Endothelial cell of umbilical vein (primary cell): ENCODE measurements at places on chromosomes 7 and 10.
A peak's percentile ranks its signal among the peaks of the same experiment; 100 is the strongest.

DNA sequence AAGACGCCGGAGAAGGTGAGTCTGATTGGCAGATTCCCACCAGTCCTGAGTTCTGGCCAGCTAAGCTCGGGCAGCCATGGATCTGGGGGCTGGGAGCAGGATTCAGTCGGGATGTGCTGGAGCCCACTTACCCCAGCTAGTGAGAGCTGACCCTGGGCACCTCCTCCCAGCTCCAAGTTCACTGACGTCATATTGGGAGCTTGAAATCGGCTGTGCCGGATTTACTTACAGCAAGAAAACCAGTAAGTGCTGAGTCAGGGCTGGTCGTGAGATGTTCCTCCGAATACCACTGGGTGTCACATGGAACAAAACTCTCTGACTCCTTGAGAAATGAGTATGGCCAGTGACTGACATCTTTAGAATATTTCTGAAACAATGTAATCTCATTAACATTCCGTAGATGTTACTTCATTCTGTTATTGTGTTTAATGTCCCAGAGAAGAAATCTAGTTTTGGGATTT is 621.2 kb downstream of the SDK1 start:
- peak; percentile 78 for DNase-seq

DNA sequence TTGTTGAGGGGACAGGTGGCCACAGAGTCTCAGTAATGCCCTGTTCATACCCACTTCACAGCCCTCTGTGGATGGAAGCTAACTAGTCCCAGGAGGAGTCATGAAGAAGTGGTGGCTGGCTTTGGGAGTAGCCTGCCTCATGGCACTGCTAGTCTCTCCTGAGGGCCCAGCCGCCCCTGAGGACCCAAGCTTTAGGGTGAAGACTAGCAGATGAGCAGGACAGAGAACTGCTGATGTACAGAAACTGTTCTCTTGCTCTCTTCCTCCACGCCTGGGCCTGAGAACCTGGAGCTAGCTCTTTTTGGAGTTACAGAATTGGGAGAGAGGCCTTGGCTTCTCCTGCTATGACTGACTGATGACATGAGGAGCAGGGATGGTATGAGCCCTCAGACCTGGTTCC is 99.2 kb downstream of the RAMP3 start:
- no peak for DNase-seq

GRCh38 chr7:10212649-10213048 is 761.0 kb upstream of the PHF14 start:
- no peak for DNase-seq

DNA sequence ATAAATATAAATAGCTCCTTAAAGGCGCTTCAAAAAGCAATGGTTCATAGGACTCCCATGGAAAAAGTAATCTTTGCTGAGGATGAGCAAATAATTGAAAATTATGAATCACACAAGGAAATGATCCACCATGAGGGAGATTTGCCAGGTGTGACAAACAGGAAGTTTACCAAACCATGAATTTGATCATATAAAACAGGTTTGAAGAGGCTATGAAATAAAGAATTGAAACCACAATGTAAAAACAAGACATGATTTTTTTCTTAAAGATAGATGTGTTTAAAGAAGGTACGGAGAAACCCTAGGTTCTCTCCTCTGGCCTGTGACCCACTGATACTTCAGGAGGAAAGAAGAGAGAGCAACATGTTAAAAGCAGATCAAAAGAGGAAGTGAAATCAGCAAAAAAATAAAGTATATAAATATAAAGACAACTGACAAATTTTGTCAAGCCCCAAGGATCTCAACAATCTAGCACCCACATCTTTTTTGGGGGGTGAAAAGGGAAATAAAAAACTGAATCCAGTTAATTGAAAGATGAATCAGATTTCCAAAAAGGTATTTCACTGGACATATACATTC is 111.3 kb upstream of the ASAH2 start:
- no peak for DNase-seq

- no peak for DNase-seq
Measured at GRCh38 chr10:241451-241850, 106.2 kb downstream of the ZMYND11 start.

DNA sequence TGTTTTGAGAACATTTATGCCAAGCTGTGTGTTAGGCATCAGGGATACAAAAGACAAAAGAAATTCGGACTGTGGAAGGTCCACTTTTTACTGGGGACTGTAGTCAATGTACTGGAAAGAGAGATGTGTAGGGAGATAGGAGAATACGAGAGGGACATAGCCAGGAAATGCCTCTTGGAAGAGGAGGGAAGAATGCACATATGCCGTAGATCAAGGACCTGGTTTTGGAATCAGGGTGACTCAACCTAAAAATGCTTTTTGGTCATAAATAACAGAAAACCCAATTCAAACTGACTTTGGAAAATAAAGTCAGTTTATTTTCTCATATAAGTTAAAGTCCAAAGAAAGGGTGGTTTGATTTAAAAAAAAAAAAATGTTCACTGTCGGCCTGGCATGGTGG is 140.3 kb upstream of the TCF7L2 start:
- DNase-seq = no peak
